ENCODE measurements at places on chromosomes 6 and 20. TPM values are rescaled to one million over a fixed set of nuclear protein-coding genes. Genes with fewer than 3 reads are reported as not detected.

Gene PKIB
- total RNA-seq = not detected

Gene IPCEF1
- 0.32 TPM for total RNA-seq

Gene TMC2
- total RNA-seq = not detected

Gene GFOD1
- 35.3 TPM for total RNA-seq
